Fibroblast of the conjunctiva (primary cell): ENCODE measurements at places on chromosomes 13 and 19.

- DNase-seq, result no peak
Measured at GRCh38 chr19:42303101-42303464, 659 bp upstream of the PAFAH1B3 start.

DNA sequence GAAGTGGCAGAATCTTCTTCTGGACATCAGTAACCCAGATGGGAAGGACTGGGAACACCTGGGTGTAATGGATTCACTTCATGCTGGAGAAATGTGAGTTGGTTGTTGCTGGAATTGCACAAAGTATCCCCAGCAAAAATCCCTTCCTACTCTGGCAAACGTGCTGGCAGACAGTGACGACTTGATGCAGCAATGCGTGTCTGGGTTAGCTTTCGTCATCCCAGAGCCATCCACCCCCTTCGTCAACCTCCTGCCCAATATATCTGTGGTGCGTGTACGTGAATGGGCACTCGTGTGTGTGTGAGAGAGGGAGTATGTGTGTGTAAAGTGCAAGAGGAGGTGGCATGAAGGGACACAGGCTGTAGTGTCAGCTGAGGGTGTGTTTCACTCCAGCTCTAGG lies 70.9 kb downstream of the TM9SF2 start:
- DNase-seq, result no peak

DNA sequence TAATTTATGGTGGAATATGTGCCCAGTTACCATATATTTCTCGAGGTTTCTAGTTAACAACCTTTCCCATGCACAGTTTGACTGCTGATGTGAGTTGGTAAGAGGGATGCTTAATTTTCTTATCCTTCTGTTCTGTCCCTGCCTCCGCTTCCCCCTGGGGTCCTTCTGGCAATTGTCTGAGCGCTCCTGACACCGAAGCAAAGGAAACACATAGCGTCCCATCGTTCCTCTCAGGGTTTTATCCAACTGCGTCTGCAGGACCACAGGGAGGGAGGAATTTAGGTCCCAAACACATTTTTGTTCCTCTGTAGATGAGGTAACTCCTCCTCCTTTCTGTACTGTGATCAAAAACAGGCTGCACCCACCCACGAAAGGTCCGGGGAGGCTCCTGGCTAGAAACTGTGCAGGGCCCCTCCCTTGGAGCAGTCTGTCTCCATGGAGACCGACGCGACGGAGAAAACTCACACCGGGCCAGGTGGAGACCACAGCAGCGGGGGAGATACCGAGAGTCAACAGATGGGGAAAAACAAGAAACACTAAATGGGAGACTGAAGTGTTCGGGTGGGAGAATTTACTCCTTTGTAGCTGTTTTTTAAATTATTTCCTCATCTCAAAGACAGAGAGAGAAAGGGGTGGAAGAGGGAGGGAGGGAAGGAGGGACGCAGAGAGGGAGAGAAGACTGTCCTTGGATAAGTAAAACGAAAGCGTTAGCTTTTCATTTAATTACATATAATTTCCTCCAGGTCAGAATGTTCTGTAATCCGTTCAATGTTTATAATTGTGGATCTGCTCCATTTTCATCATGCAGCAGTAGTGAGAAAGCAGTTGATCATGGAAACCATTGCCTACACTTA lies 191.8 kb upstream of the NBEA start:
- no peak for DNase-seq

DNA sequence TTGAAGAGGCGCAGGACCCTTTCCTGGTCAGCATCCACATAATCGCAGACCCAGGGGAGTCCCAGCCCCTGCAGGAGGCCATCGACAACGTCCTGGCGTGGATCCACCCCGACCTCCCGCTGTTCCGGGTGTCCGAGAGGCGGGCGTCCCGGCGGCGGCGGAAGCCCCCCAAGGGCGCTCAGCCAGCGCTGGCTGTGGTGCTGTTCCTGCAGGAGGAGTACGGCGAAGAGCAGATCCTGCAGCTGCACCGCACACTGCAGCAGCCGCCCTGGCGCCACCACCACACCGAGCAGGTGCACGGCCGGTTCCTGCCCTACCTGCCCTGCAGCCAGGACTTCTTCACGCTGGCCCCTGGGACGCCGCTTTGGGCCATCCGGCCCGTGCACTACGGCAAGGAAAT lies 29.3 kb downstream of the FAM124A start:
- DNase-seq, result no peak

DNA sequence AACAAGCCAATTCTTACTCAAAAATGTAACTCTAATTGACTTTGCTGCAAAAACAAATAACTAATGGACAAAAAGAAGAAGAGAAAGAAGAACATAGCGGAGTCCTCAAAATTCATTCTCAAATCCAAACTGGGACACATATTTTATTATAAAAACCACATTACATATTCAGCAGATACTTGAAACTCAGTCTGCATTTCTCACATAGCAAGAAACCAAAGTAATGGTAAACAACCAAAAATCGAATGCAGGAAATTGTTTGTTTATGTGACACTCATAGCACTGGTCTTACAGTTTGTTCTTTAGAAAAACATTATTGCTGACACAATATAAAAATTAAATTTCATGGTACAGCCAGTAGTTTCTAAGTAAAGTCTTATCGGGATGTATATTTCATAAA lies 789.8 kb downstream of the SLITRK6 start:
- no peak for DNase-seq

- no peak for DNase-seq
Measured at GRCh38 chr13:34469196-34469986, 472.7 kb upstream of the NBEA start.

DNA sequence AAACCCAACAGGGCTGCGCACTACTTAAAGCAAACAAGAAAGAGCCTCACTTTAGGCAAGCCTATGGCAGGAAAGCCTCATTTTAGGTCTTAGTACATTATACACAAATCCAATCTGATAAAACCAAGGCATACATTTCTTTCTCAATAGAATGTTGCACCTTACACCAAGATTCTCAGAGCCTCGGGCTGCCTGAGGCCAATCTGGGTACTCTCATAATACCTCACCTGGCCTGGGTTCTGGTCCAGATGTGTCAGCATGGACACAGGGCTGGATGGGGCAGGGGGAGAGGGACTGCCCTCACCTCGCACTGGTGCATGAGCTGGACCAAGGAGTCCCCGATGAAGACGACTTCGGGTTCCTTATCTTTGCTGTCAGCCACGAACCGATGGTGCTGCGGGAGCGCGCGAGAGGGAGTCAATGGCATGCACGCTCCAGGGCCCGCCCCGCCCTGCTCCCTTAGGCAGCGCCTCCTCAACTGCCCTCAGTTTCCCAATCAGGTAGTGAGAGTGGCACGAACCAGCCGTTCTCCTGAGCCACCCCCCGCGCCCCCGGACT lies at the start of gene PRR19:
PRR19 (plus strand) TSS at position 487 of the 558 bp plus-strand sequence. CDS start 7,453 bp downstream, outside the sequence.
- no peak for DNase-seq

GRCh38 chr19:45290381-45290931 lies 32.2 kb downstream of the CKM start:
- no peak for DNase-seq

DNA sequence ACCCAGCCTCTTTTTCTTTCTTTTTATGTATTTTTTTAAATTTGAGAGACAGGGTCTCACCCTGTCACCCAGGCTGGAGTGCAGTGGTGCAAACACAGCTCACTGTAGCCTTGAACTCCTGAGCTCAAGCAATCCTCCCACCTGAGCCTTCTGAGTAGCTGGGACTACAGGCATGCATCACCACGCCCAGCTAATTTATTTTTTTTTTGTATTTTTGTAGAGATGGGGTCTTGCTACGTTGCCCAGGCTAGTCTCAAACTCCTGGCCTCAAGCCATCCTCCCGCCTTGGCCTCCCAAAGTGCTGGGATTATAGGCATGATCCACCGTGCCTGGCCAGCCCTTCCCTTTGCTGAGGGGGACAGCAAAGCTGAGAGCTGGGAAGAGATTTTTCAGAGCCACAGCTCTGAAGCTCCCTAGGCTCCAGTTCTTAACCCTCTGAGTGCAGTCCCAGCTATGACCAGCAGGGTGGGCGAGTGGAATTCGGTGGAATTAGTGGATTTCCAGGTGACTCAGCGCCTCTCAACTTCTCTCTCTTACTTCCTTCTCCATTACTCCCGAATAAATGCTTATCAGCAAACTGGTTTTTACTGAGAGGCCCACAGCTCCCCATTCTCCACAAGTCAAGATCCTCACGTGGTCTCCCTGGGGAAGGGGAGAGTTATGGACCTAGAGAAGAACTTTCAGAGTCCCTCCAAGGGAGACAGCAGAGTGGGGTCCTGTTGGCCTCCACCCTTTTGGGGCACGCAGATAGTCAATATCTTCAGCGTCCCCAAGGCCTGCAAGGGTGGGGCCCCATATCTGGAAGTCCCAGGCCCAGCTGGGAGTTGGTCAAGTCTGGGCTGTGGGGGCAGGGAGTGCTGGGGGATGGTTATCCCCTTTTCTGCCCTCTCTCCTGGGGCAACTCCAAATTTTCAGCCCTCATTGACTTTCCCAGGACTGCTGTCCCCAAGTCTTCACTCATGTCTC lies 1.2 kb downstream of the BLVRB start:
- peak; percentile 68 for DNase-seq

DNA sequence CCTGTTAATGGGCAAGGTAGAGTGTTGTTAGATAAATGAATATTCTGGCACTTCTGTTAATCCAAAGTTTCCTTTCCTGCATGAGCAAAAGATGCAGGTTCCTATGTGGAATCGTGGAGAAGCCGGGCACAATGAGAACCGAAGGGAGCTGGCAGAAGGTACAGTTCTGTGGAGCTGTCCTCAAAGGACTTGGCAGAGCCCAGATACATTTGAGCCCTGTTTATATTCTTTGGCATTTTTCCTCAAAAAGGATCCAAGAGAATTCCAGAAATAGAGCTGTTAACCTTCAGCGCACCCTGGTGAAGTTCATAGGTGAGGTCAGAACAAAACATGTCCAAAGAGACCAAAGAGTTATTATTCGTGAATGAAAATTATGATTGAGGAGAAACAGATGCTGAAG lies 4.0 kb upstream of the DLEU7 start:
- no peak for DNase-seq

DNA sequence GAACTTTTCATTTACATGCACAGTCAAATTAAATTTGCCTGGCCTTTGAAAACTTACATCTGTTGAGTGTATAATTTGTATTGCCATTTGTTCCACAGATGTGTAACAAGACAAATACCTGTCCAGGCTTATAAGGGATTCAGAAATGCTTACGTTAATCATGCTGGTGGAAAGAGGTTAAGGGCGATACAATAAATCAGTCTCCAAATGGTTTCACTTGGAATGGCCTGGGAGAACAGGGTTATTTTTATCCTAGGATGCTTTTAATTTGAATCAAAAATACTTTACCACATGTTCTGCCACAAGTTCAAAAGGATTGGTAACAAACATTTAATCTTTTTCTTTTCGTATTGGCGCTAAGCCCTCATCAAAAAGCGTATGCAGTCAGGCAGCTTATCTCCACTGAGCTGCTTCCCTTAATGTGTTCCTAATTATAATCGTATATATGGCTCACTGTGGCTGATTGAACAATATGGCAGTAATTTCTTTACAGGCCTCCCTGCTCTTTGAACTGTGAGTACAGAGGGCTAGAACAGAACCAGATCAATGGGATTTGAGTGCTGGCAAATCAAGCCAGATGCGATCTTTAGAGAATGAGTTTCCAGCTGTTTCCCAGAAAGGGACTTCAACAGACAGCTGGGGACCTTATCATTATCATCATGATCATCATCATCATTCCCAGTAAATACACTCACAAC lies 425.7 kb downstream of the SPRY2 start:
- no peak for DNase-seq

- DNase-seq, result no peak
Measured at GRCh38 chr13:113044391-113045114, 61.0 kb upstream of the F7 start.

DNA sequence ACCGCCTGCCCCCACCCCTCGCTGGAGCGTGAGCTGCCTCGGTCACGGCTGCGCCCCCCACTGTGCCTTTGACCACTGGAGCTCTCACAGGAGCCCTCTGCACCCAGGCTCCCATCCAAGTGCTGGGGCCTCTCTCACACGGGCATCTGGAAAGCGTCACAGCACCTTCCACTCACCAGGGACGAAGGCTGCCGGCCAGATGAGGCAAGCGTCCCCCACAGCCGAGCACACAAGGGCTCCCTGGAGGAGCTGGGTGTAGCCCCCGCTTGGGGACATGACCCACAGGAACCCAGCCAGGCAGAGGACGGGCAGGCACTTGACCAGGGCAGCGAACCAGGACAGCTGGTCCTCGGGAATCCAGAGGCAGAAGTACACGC lies 560 bp downstream of the TMEM86B start:
- no peak for DNase-seq

DNA sequence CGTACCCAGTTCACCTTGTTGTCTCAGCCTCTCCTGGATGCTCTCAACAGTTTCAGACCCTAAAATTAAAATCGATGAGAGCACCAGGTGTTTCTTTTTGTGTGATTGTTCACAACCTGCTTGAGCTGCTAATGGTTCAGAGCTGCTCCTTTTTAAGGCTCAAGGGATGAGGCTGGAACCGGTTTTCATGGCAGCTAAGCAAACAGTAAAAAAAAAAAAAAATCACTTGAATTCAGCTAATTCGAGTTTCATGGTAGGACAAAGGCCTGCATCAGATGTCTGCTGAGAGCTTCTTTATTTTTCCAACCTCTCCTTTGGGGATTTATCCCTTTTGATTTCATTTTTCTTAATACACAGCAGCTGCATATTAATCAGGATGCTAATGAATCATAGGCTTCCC lies 6.5 kb downstream of the SYCE2 start:
- DNase-seq, result no peak

GRCh38 chr13:34886121-34886875 lies 55.8 kb upstream of the NBEA start:
- no peak for DNase-seq

DNA sequence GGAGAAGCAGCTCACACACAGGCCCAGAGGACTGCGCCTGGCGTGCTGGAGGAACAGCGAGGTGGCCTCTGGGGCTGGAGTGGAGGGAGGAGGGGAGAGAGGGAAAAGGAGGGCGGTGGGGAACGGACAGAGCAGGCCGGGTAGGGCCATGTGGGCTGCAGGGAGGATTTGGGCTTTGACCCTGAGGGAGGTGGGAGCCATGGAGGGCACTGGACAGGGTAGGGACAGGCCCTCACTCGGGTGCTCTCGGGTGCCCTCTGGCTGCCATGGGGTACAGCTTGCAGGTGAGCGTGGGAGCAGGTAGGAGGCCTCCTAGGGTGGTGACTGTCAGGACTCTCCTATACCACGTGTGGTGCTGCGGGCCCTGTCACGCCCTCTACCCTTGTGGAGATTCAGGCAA lies 22.8 kb downstream of the PLIN4 start:
- DNase-seq, result no peak

DNA sequence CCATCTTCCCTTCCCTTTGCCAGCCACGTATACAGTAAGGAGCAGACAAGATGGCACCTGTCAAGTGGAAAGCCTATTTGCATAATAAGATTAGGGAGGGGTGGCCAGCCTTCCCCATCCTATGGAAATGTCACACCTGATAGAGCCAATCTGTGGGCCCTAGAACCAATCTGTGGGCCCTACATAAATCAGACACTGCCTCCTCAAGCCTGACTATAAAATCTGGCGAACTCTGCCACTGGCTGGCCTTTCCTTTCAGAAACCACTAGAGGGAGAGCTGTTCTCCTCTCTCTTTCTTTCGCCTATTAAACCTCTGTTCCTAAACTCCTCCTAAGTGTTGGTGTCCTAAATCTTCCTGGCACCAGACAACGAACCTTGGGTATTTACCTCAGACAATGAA lies 231.5 kb upstream of the KLHL1 start:
- DNase-seq, result no peak
